SJSA1 (cell line): ENCODE measurements at places on chromosomes 13 and 19. TPM values are rescaled to one million over a fixed set of nuclear protein-coding genes. Genes with fewer than 3 reads are reported as not detected.
A peak's percentile ranks its signal among the peaks of the same experiment; 100 is the strongest.

The TSHZ3 gene
- total RNA-seq, result 4.2 and 8.3 TPM in 2 replicates

The OR4F17 gene
- not detected in 2 replicates for total RNA-seq

DNA sequence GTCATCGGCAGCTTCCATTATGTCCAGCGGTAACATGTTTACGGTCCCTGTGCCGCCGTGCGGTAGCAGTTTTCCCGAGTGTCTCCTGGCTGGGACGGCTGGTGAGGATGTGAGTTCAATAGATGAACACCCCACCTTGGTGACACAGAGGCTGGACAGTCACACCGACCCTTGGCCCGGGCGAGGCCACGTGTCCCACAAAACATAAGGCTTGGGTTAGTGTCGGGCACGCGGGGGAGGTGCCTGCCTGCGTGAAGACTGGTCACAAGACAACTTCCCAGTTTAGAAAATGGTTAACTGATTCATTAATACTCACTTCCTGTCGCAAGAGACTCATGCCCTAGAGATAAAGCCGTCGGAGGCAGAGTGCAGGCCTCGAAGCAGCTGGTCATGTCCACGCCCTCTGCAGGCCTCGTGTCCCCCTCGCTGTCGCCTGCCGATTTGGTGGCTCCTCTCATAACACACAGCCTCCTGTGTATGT lies 17.2 kb downstream of the RASA3 start:
- H3K4me1 ChIP-seq, result peaks cover 41% of the 10 kb centered on the region
- DNase-seq, result peak; percentile 88
- no peak overlapping the region for H3K4me3 ChIP-seq
- peak overlapping the region; percentile 81 for H3K27ac ChIP-seq

GRCh38 chr19:45469945-45470761 lies 2.4 kb downstream of the FOSB start:
- H3K36me3 ChIP-seq, result no peaks in the 10 kb centered on the region
- peak overlapping the region; percentile 90 for H3K27ac ChIP-seq
- peak overlapping the region; percentile 49 for H3K4me3 ChIP-seq
- H3K4me1 ChIP-seq, result peaks cover 24% of the 10 kb centered on the region
- no peaks in the 10 kb centered on the region for H3K27me3 ChIP-seq

- no peaks in the 10 kb centered on the region; the same call in 1 of the 2 replicates for H3K4me1 ChIP-seq
- H3K27ac ChIP-seq, result no peak overlapping the region
- H3K27me3 ChIP-seq, result no peaks in the 10 kb centered on the region
- no peak for DNase-seq
Observed at GRCh38 chr19:46620716-46621115, 4.2 kb downstream of the PTGIR start.

The INAFM1 gene
- 2.4 and 2.5 TPM in 2 replicates for total RNA-seq

DNA sequence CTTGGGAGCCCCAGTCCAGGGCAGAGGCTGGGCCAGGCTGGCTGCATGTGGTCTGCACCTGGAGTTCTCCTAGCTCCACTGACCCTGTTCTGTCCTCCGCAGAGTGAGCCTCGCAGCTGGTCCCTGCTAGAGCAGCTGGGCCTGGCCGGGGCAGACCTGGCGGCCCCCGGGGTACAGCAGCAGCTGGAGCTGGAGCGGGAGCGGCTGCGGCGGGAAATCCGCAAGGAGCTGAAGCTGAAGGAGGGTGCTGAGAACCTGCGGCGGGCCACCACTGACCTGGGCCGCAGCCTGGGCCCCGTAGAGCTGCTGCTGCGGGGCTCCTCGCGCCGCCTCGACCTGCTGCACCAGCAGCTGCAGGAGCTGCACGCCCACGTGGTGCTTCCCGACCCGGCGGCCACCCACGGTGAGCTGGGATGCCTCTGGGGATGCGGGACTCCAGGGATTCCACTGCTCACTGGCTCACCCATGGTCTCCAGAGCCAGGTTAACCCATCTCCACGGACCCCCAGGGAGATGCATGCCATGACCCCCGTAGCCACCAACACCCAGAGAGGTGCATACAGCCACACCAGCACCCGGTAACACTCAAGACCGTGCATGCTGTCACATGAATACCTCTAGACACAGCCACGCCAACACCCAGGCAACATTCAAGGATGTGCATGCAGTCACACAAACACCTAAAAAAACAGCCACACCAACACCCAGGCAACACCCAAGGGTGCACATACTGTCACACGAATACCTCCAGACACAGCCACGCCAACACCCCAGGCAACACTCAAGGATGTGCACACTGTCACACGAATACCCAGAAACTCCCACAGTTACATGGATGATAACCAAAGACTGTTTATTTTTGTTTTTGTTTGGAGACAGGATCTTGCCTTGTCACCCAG lies 8.2 kb downstream of the PKN1 start:
- DNase-seq, result no peak
- H3K4me1 ChIP-seq, result no peaks in the 10 kb centered on the region
- no peaks in the 10 kb centered on the region for H3K27me3 ChIP-seq

The ZNF443 gene
- 0.71 TPM in 1 of 2 replicates, not detected in the other for total RNA-seq

The BABAM1 gene
- 138 and 146 TPM in 2 replicates for total RNA-seq

The CGB7 gene
- total RNA-seq, result 0.08 TPM in 1 of 2 replicates, not detected in the other

The GJB2 gene
- total RNA-seq, result not detected in 2 replicates

The RYR1 gene
- total RNA-seq, result not detected in 2 replicates

DNA sequence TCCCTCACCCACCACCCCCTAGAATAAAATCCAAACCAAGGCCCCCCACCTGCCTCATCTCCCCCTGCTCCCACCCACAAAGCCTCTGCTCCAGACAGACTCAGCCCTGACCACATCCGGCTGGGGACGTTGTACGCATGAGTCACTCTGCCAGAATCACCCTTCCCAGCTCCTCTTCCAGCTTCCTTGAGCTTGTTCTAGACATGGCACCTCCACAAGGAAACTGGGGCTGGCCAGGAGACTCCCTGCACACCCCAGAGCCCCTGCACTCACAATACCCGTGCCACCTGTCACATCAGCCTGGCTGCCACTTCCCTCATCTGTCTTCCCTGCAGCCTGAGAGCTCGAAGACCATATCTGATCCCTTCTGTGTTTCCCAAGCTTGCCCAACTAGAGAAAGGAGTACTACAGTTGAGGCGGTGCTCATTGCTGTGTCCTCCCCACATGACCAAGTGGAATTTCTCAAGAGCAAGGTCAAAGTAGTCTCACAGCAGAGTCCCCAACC lies 9.7 kb downstream of the DEDD2 start:
- H3K36me3 ChIP-seq, result peaks cover 42% of the 10 kb centered on the region
- DNase-seq, result peak; percentile 71
- peaks cover 32% of the 10 kb centered on the region for H3K4me1 ChIP-seq
- H3K4me3 ChIP-seq, result no peak overlapping the region
- peak overlapping the region; percentile 67 for H3K27ac ChIP-seq

- no peak overlapping the region for H3K4me3 ChIP-seq
- DNase-seq, result no peak
Observed at GRCh38 chr13:98476106-98476505, 100.8 kb downstream of the STK24 start.

DNA sequence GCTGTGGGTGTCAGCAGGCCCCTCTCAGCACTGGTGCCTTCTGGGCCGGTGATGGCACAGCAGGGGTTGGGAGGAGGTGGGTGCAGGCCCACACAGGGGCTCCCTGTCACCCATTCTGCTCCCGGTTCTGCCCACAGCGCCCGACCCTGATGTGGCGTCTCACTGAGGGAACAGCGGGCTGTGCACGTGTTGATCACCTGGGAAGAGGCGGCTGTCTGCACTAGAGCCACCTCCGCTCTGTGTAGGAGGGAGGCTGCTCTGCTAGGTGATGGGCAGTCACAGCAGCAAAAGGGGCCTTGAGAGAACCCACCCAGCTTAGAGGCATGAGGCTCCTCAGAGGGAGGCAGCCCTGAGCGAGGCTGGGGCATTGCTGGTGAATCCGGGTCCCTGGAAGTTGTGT lies 39.2 kb upstream of the TUBGCP3 start:
- no peaks in the 10 kb centered on the region for H3K36me3 ChIP-seq
- no peak for DNase-seq
- H3K27me3 ChIP-seq, result peaks cover 62% of the 10 kb centered on the region
- no peak overlapping the region for H3K27ac ChIP-seq

DNA sequence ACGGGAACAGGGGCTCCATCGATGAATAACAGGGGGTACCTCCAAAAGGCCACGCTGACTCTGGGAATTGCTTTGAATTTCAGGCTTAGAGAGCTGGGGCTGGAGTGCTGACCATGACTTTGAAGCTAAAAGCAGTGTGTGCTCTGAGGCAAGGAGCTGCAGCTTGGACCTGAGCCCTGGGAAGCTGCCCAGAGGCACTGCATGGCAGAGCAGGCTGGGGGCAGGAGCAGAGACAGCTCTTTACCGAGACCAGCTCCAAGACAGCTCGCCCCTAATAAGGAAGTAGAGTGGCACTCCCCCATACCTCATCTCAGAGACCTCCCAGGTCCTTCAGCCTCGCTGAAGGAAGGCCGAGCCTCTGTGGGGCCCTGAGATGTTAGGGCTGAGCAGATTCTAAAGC lies 200.2 kb downstream of the COL4A1 start:
- no peaks in the 10 kb centered on the region for H3K27me3 ChIP-seq
- H3K27ac ChIP-seq, result no peak overlapping the region
- no peak for DNase-seq

DNA sequence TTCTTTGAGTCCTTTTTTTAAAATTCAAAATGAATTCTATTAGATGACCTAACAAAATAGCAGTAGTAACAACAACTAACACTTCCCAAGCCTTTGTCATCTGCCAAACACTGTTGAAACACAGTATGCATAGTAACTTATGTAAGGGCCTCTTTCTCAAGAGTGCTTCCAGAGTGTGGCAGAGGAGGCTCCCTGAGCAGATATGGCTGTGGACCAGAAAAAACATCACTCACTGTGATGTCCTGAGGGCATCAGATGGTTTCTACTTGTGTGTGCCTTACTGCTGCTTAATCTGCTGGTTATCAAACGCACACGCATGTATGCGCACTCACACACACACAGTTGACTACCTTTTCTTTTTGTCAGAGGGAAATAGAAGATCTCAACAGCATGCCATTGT lies 110.8 kb downstream of the DLEU7 start:
- peaks cover 28% of the 10 kb centered on the region for H3K4me1 ChIP-seq
- no peak overlapping the region for H3K27ac ChIP-seq
- no peaks in the 10 kb centered on the region for H3K36me3 ChIP-seq
- H3K4me3 ChIP-seq, result no peak overlapping the region
- no peaks in the 10 kb centered on the region for H3K27me3 ChIP-seq

GRCh38 chr13:42392716-42393572 lies 121.0 kb downstream of the AKAP11 start:
- no peak overlapping the region for H3K27ac ChIP-seq
- no peaks in the 10 kb centered on the region for H3K27me3 ChIP-seq
- peaks cover 16% of the 10 kb centered on the region for H3K4me1 ChIP-seq
- no peaks in the 10 kb centered on the region for H3K36me3 ChIP-seq
- no peak for DNase-seq

DNA sequence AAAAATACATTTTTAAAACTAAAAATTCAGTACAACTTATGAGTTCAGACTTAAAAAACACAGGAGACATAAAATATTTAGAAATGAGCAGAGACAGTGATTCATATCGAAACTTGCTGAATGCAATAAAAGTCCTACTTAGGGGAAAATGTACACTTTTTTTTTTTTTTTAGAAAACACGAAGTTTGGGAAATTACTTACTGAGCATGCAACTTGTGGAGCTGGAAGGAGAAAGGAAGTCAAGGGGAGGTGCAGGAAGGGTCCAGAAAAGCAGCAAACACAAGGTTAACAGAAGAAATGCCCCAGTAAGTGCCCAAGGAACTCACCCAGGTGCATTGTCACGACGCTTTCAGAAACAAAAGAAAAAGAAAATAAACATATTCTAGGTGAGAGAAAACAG lies 18.6 kb upstream of the LAIR1 start:
- no peaks in the 10 kb centered on the region for H3K4me1 ChIP-seq
- H3K27me3 ChIP-seq, result peaks cover 10% of the 10 kb centered on the region
- no peak for DNase-seq
- no peak overlapping the region for H3K4me3 ChIP-seq
- no peaks in the 10 kb centered on the region for H3K36me3 ChIP-seq
- no peak overlapping the region for H3K27ac ChIP-seq

GRCh38 chr13:110653851-110654250 lies 38.5 kb downstream of the NAXD start:
- no peak overlapping the region for H3K27ac ChIP-seq
- peaks cover 90% of the 10 kb centered on the region for H3K36me3 ChIP-seq
- no peak overlapping the region for H3K4me3 ChIP-seq

- DNase-seq, result no peak
- H3K36me3 ChIP-seq, result no peaks in the 10 kb centered on the region
Observed at GRCh38 chr13:49235856-49236431, 11.8 kb upstream of the CDADC1 start.

DNA sequence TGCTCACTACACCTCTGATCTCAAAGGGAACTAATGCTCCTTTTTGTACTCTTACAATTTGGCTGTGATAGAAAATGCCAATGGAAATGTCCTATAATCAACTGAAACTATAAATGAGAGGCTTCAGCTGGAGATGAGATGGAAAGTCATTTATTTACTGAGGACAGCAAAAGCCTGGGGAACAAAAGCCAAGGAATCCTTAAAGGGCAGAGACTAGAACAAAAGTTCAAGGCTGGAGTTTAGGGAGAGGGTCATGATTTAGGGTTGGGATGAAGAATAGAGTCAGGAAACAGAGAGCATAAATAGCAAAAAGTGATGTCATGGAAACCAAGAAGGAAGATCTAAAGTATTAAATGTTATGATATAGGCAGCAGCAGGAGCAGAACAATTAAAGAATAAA lies 401.1 kb downstream of the FGF14 start:
- DNase-seq, result no peak
- no peak overlapping the region for H3K4me3 ChIP-seq
- H3K36me3 ChIP-seq, result no peaks in the 10 kb centered on the region

DNA sequence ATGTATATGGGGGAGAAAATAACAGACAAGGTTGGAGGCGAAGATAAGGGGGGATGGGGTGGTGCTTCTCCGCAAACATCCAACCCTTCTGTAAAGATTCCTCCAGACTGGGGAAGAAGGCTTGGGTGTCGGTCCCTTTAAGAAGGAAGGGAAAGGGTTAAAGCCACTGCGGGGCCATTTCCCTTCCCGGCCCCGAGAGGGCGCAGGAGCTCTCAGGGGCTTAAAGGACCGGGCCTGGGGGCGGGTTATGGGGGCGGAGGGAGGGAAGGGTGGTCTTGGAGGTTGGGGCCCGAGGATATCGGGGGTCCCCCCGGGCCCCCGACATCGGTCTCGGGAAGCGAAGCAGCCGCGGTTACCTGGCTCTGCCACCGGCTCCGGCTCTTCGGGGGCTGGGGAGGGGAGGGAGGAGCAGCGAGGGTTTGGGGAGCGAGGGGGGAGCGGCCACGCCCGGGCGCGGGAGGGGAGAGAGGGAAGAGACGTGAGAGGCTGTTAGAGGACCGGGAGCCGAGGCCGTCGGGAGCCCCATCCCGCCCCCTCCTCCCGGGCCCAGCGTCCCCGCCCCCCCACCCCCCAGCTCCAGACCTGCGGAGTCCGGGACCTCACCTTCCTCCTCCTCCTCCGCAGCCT lies 2.8 kb downstream of the TNNT1 start:
- H3K27ac ChIP-seq, result no peak overlapping the region
- no peaks in the 10 kb centered on the region for H3K36me3 ChIP-seq
- H3K4me1 ChIP-seq, result no peaks in the 10 kb centered on the region
- H3K27me3 ChIP-seq, result peaks cover 55% of the 10 kb centered on the region

DNA sequence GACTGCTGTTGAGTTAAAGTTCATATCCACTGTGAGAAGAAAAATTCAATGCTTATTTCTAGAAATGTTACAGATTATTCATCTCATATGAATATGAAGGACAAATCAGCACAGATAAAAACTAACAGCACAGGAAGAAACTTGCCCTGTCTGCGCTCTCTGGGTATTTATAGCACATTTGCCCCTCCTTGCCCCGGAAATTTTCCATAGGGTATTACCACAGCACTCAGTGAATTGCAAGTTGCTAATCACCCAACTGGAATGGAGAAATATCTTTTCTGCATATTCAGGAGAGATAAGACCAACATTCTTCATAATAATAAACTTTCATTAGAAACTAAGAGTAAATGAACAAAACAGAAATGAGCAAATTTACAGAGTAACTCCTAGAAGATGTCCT lies 318.0 kb upstream of the KLF12 start:
- H3K27me3 ChIP-seq, result no peaks in the 10 kb centered on the region
- no peaks in the 10 kb centered on the region for H3K36me3 ChIP-seq
- no peaks in the 10 kb centered on the region for H3K4me1 ChIP-seq
